ENCODE measurements at places on chromosomes 4 and X.
A peak's percentile ranks its signal among the peaks of the same experiment; 100 is the strongest.

DNA sequence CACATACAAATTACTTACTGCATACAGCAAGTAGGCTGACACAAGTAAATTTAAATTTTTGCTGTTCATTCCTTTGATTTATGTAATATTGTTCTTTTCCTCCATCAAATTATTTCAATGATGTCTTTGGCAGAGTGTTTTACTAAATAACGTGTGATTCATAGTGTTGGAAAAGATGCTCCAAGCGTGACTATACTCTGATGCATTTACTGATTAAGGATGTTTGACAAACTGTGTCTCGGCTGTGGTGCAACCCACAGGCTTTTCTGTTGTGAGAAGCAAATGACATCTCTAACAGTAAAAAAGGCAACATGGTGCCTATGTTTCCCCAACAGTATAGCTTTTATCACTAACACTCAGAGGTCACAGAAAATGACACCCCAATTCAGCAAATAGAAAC, 540.9 kb downstream of the PPP4R3C start:
- DNase-seq, result no peak

GRCh38 chr4:98565681-98566301, 92.6 kb downstream of the TSPAN5 start:
- peak; percentile 48 for DNase-seq

GRCh38 chr4:148061795-148062194, 329.9 kb downstream of the ARHGAP10 start:
- peak; percentile 48 for DNase-seq

GRCh38 chrX:39755143-39756032, 342.4 kb downstream of the BCOR start:
- DNase-seq, result no peak

GRCh38 chrX:45164021-45164621, 36.6 kb downstream of the DIPK2B start:
- DNase-seq, result no peak

DNA sequence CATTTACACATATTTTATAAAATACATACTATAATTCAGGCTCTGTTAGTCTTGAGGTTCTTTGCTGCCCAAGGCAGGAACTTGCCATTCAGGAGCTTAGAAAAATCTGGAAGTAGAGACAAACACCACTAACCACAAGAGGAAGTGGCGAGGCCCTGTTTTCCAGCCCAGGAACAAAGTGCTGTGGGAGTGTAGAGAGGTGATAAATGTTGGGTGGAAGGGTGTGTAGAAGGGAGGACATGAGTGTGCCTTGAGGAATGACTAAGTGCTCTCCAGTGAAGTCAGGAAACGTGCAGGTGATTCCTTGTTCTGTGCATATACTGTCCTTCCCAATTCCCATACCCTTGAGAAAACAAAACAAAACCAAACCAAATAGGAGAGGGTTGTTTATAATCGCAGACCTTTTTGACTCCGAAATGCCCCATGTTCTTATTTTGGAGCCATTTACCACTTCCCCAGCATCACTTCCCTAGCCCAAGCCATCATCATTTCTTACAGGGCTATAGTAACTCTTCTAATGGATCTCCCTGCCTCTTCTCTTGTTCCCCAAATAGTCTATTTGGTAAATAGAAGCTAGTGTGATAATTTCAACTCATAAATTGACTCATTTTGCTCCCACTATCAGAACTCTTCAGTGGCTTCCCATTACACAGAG, 83.2 kb downstream of the GPAT3 start:
- DNase-seq, result no peak

GRCh38 chr4:124710911-124711310, 1.6 kb downstream of the ANKRD50 start:
- DNase-seq, result no peak

Data from WERI-Rb-1 (cell line).